NCI-H2081 (cell line): ENCODE measurements at places on chromosomes 5 and 9.
A peak's percentile ranks its signal among the peaks of the same experiment; 100 is the strongest.

- DNase-seq = no peak
Observed at GRCh38 chr9:83138422-83139135, 75.6 kb upstream of the RASEF start.

GRCh38 chr5:100854591-100854990 lies 48.5 kb downstream of the ST8SIA4 start:
- no peak for DNase-seq

DNA sequence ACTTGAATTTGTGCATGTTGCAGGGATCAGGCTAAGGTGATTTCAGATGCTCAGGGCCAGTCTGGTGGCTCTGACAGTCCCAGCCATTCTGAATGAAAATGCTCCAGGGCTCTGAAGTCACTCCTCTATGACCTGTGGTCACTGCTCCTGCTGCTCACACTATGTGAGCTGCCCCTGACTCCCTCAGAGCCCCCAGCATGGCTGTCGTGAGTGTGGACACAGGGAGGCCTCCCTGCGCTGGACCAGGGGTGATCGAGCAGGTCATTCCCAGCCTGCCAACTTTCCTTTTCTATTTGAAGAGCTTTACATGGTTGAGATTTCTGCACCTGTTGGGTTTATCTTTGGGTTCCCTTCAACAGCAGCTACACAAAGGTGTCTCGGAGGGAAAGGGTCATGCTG lies 74.5 kb downstream of the WNK2 start:
- no peak for DNase-seq

- DNase-seq = no peak
Observed at GRCh38 chr5:65796269-65796668, 74.3 kb downstream of the NLN start.

- no peak for DNase-seq
Observed at GRCh38 chr9:6052293-6052919, 37.0 kb upstream of the RANBP6 start.

DNA sequence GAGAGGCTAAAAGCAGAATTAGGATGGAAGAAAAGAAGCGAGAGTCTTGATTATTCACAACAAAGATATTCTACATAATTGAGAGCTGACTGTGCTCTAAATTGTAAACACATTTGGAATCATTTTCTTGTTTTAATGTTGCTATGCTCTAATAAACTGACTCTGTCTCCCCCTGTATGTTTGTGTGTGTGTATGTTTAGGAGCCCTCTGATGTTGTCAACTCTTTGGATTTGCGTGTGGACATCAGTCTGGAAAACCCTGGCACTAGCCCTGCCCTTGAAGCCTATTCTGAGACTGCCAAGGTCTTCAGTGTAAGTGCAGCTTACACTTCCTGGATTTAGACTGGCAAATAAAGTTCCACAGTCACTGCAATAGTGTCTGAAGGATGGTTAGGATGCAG lies 37.8 kb downstream of the MOCS2 start:
- DNase-seq = no peak

- no peak for DNase-seq
Observed at GRCh38 chr9:95419444-95419843, 97.3 kb downstream of the PTCH1 start.

- no peak for DNase-seq
Observed at GRCh38 chr5:178361657-178362445, 129.2 kb upstream of the PHYKPL start.

DNA sequence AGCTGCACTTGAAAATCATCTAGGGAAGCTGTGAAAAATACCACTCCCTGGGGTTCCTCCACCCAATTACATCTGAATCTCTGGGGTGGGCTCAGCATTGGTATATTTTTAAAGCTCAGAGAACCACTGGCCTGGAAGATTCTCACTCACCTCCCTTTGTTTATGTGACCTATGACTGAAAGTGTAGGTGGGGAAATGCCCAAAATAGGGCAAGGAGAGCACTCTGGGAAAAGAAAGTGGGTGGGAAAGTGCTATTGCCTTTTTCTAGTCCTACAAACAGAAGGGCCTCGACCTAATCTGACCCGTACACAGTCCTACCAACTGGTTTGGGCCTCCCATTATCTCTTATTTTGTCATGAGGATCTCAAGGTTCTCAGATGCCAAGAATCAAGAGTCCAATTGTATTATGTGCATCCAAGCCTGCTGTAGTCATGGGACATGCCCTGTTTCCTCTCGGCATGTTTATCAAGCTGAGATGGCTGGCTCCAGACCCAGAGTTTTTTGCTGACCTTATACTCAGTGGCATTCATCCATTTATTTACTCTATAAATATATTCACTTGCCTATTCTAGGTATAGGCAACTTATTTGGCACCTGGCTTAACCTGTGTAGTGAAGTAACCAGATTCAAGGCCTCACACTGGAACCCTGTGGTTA lies 483.7 kb downstream of the ENC1 start:
- peak; percentile 1 for DNase-seq

GRCh38 chr9:37608250-37608649 lies 15.9 kb upstream of the TOMM5 start:
- no peak for DNase-seq

GRCh38 chr9:98665501-98665900 lies 43.2 kb downstream of the GABBR2 start:
- DNase-seq = no peak

- DNase-seq = peak; percentile 23
Observed at GRCh38 chr5:109645707-109646192, 44.0 kb upstream of the MAN2A1 start.

GRCh38 chr5:170963521-170963920 lies 101.7 kb downstream of the RANBP17 start:
- DNase-seq = no peak

DNA sequence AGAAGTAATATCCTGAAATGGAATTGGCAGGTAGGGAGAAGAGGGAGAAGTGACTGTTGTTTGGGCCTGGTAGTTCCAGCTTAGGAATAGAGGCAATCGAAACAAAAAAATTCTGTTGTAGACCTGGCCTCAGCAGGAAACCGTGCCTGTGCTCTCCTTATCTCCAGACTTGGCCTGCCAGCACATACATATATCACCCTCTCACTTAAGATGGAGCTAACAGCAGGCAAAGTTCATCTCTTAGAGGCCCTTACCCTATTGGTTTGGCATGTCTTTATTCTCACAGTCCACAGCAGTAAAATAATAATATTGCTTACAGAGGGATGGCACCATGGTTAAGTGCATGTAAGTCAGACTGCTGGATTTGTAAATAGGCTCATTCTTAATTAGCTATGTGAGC lies 19.6 kb upstream of the TNC start:
- DNase-seq = no peak

- no peak for DNase-seq
Observed at GRCh38 chr9:113707953-113708695, 168.0 kb upstream of the ZNF618 start.

- no peak for DNase-seq
Observed at GRCh38 chr9:36906492-36906891, 127.6 kb downstream of the PAX5 start.

GRCh38 chr9:99421369-99421768 lies 199.3 kb downstream of the SEC61B start:
- no peak for DNase-seq

GRCh38 chr5:30764704-30765103 lies 428.8 kb upstream of the CDH6 start:
- DNase-seq = no peak

GRCh38 chr9:81530846-81531245 lies 158.5 kb downstream of the TLE1 start:
- no peak for DNase-seq

- peak; percentile 39 for DNase-seq
Observed at GRCh38 chr9:14309403-14309802, 4.5 kb downstream of the NFIB start.

GRCh38 chr5:14180437-14180836 lies 37.3 kb downstream of the TRIO start:
- no peak for DNase-seq

GRCh38 chr9:109588415-109588814 lies 90.3 kb upstream of the PTPN3 start:
- peak; percentile 69 for DNase-seq

GRCh38 chr5:180313677-180314505 lies 22.0 kb upstream of the MAPK9 start:
- no peak for DNase-seq

GRCh38 chr9:114894609-114895433 lies 35.6 kb downstream of the TNFSF8 start:
- peak; percentile 51 for DNase-seq

DNA sequence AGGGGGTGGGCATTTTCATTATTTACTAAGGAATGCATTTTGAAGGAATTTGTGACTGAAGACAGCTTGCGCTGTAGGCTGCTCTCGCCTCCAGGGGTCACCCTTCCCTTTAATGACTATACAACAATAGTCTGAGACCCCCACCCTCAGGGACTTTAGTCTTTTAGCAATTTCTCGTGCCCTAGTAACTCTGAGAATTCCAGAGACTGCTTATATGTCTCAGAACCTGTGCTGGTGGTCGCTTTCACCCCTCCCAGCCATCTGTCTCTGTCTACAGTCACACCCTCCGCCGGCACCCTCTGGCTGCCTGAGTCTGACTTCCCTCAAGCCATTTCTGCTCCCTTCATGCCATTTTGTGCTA lies 671.4 kb downstream of the NR2F1-AS1 start:
- no peak for DNase-seq

GRCh38 chr9:133201424-133202144 lies 7.5 kb downstream of the OBP2B start:
- no peak for DNase-seq

GRCh38 chr9:133124907-133125275 lies 3.9 kb upstream of the RALGDS start:
- no peak for DNase-seq

- DNase-seq = peak; percentile 25
Observed at GRCh38 chr5:30195036-30195435, 998.5 kb upstream of the CDH6 start.

DNA sequence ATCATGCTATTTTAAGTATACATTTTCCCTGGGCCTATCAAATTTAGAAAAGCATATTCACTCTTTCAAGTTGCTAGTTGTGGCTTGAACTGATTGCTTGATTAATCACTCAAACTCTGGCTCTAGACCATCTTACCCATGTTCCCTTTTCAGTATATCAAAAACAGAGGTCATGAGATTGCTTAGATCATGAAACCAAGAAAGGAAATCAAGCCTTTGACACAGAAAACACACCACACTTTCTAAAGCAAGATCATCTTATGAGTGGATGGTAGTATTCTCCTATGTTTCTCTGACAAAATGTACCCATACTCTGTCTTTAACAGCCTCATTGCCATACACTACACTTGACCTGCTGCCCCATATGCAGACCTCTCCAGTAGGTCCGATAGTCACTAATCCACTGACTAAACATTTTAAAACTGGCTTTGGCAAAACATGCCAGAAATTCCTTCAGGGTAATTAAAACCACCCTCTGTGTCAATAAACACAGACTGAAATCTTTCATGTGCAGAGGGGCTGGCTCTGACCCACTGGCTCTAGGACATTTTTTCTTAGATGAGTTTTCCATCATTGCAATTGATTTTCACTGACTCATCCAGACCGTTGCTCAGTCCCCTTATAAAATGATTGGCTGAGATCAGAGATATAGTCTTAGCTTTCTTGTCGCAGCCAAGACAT lies 18.2 kb downstream of the PPP2R2B start:
- DNase-seq = no peak

DNA sequence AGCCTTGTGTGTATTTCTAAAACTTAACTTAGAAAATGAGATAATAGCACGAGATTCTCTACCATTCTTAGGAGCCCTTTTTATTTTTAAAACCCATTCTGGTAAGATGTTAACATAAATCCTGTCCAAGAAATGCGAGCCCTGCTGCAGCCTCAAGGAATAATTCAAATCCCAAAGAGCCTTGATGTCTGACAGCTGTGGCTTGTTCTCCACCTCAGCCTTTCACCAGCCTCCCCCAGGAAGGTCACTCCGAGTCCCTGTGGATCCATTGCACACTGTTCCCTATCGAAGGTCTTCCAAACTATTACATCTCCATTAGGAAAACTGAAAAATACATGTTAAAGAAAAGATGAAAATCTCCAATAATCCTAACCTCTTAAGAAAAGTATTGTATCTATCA lies 98.5 kb upstream of the S1PR3 start:
- no peak for DNase-seq

- DNase-seq = no peak
Observed at GRCh38 chr9:96514108-96514799, 64.3 kb downstream of the HABP4 start.

GRCh38 chr5:140245341-140245740 lies 57.6 kb downstream of the PFDN1 start:
- DNase-seq = no peak

DNA sequence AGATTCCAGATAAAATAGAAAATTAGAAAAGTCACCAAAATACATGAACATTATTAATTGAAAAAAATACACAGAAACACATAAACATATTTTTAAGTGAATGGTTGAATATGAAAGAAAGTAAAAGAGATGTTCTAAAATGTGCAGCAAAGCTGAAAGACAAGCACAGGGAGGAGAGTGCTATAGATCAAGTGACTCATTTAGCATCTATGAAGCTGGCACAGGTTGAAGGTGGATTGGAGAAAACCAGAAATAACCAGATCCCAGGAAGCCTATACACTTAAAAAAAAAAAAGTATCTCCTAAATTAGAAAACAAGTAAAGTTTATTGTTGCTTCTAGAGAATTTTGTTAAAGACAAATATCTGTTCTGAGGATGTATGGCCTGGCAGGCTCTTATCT lies 338.9 kb downstream of the CDH12 start:
- no peak for DNase-seq

DNA sequence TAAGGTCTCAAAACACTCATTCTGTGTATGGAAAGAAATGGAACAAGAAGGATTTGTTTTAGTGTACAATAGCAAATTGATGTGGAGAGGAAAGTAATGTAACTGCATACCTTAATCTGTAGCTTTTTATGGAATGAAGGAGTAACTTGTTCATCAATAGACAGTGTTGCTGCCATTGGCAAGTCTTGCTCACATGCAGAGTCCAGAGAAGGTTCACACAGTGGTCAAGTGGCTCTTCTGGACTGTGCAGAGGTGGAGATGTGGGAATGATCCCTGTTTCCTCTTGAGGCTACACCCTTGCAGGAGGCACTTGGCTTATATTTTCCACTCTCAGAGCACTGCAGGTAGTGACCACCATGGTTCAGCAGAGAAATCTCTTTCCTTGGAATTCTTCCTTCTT lies 132.9 kb upstream of the ANKH start:
- DNase-seq = no peak

GRCh38 chr9:102551346-102551745 lies 443.8 kb upstream of the CYLC2 start:
- no peak for DNase-seq

DNA sequence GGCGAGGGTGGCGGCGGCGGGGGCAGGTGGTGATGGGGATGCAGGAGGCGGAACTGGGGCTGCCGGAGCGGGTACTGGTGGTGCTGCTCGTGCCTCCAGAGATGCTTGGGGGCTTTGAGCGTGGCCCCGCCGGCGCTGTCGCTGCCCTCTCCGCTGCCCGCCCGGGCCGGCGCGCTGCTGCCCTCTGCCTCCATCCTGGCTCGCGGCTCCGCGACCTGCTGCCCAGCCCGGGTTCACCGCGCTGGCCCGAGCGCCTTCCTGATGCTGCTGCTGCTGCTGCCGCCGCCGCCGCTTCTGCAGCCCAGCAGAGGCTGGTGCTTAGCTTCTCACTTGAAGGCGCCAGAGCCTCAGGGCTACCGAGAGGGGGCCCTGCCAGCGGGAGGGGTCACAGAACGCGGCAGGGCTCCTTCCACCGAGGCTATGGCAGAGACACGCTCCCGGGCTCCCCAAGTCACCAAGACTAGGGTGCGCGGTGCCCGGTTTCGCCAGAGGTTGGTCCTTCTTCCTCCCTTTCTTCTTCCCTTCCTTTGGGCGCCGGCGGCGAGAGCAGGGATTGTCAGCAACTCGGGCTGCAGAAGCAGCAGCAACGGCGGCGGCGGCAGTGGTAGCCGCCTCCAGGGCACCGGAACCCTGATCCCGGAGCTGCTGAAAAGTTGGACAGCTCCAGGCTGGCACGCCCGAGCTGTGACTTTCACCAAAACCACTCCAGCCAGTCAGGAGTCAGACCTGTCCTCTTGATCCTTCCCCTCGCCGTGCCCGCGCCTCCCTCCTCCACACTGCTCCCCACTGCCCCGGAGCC lies at the start of gene PDE4D:
PDE4D (minus strand) TSS at position 298 of the 799 bp plus-strand sequence.
- DNase-seq = peak; percentile 27
